ENCODE measurements at places on chromosomes 4 and X.

- DNase-seq, result no peak
Measured at GRCh38 chrX:150692296-150692695, 900 bp upstream of the MTMR1 start.

- DNase-seq, result no peak
Measured at GRCh38 chrX:154371789-154372300, 2.6 kb downstream of the FLNA start.

DNA sequence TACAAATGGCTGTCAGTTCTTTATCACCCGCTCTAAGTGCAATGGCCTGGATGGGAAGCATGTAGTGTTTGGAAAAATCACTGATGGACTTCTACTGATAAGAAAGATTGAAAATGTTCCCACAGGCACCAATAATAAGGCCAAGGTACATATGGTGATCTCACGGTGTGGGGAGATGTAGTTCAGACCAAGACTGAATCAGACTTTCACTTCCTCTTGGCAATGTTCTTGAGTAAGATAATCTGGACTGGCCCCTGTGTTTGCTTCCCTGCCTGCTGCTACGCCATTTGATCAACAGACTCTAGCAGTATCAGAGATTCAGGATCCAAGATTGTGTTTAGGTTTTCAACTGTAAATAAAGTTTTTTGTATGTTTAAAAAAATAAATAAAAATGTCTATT lies 682.2 kb upstream of the AMOT start:
- DNase-seq, result no peak

DNA sequence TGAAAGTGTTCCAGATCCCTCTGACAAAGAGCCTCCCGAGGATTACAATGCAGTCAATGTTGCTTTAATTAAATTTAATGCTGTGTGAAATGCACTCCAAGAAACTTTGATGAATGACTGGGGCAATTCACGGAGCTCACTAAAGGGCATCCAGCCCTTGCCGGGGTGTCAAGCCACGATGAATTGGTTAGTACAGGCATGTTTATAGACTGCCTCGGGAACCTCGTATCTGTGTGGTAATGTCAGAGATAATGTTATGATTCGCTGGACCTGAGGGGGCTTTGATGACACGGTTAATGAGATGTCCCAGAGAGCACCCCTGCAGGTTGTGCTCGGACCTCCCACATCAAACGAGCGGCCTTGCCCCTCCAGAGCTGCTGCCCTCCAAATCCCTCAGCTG lies 428.8 kb downstream of the NKX6-1 start:
- DNase-seq, result no peak

GRCh38 chrX:24607616-24608015 lies 39.5 kb downstream of the PCYT1B start:
- no peak for DNase-seq
